NAMALWA (cell line): ENCODE measurements at places on chromosomes 1 and 21.

GRCh38 chr1:179021873-179022272, 3.8 kb upstream of the FAM20B start:
- DNase-seq: no peak

- no peak for DNase-seq
Measured at GRCh38 chr1:29368936-29369932, 132.9 kb downstream of the PTPRU start.

- no peak for DNase-seq
Measured at GRCh38 chr1:22849770-22850169, 122.9 kb downstream of the LACTBL1 start.

DNA sequence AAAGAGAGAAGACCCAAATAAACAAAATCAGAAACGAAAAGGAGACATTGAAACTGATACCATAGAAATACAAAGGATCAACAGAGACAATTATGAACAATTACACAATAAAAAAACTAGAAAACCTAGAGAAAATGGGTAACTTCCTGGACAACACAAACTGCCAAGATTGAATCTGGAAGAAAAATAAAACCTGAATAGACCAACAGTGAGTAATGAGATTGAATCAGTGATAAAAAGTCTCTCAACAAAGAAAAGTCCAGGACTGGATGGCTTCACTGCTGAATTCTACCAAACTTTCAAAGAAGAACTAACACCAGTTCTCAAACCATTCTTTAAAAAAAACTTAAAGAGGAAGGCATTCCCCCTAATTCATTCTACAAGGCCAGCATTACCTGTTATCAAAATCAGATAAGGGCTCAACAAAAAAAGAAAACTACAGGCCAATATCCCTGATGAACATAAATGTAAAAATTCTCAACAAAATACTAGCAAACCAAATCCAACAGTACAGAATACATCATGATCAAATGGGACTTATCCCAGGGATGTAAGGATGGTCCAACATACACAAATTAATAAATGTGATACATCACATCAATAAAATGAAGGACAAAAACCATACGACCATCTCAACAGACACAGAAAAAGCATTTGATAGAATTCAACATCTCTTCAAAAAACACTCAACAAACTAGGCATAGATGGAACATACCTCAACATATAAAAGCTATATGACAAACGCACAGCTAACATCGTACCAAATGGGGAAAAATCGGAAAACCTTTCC, 119.9 kb downstream of the ACBD6 start:
- no peak for DNase-seq

GRCh38 chr21:35057428-35057827, 8.3 kb upstream of the RUNX1 start:
- DNase-seq: no peak

- peak; percentile 12 for DNase-seq
Measured at GRCh38 chr1:200699871-200700270, 30.2 kb upstream of the DDX59 start.

DNA sequence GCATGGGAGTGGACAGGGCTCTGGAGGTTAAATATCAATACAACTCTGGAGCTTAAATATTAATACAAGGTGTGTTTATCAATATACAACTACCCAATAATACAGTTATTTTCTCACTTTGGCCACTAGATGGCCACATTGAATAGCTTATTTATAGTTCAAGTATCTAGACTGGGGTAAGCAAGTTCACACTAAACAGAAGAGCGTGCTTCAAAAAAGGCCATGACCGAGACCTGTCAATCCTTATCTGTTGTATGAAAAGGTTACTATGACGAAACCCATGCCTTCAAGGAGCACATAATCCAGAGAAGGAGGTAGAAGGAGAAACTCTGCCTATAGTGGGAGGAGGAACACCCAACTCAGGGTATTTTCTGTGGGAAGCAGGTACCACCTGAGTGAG, 29.1 kb downstream of the CHML start:
- DNase-seq: peak; percentile 86

DNA sequence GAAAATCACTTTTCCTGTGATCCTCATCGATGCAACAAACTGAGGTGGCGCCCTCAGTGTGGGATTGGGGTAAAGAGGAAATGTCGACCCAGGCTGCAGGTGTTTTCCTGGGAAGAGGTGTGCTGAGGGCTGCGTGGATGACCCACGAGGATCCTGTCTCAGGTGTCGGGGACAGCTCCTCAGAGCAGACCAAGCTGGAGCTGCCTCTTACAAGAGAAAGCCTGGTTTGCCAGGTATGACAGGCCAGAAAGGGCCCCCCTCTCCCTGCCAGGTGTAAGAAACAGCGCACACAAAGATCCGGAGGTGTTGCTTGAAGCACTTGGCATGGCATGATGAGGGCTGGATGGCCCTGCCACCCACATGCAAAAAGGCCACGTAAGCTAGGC, 12.6 kb downstream of the FHAD1 start:
- DNase-seq: no peak

DNA sequence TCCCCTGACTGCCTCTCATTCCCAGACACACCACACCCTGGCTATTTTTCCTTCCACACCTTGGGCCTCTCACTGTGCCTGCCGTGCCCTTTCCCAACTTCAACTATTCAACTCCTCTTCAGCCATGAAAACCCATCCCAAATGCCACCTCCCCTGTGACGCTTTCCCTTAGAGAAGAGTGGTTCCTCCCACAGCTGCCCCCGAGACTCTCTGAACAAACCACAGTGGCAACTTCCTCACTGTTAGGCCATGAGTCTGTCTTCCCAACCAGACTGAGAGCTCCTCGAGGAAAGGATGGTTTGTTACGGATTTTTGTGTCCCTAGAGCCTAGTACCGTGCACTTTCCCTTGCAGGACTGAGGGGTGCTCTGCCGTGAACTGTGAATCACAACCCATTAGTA, 59.2 kb downstream of the LRRN2 start:
- no peak for DNase-seq

GRCh38 chr1:46621930-46622329, 5.3 kb upstream of the MOB3C start:
- DNase-seq: no peak

GRCh38 chr1:67144696-67145095, 9.9 kb upstream of the C1orf141 start:
- peak; percentile 21 for DNase-seq

GRCh38 chr1:212070720-212071302, 35.3 kb downstream of the DTL start:
- DNase-seq: peak; percentile 47

GRCh38 chr1:222167111-222167510, 380.8 kb downstream of the HHIPL2 start:
- peak; percentile 60 for DNase-seq

DNA sequence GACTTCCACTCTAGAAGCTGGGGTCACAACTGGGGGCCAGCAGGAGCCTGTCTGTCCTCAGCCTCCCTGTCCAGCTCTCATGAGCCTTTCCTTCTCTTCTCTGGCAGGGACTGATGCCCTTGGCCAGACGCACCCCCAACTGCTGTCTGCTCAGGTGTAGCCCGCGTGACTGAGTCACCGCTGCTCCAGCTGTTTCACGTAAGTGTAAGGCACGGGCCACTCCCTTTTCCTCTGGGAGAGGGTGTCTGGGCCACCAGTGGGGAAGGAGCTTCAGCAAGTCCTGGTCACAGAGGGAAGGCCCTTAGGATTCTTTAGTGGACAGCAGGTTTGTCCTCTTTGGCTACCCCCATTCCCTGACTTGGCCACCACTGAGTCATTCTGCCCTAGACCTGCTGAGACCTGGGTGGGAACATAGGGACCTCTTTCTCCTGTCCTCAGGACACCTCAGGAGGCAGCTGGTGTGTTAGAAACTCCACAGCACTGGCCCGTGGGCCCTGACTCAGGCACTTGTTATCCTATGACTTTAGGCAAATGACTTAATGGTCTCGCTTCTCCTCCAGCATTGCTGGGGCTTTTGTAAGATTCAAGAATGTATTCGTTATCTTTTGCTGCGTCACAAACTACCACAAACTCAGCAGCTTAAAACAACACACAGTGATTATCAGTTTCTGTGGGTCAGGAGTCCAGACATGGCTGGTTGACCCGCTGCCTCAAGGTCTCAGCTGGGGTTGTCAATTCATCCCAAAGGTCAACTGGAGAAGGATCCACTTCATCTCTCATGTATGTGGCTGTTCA, 64.8 kb downstream of the FAM163A start:
- no peak for DNase-seq

DNA sequence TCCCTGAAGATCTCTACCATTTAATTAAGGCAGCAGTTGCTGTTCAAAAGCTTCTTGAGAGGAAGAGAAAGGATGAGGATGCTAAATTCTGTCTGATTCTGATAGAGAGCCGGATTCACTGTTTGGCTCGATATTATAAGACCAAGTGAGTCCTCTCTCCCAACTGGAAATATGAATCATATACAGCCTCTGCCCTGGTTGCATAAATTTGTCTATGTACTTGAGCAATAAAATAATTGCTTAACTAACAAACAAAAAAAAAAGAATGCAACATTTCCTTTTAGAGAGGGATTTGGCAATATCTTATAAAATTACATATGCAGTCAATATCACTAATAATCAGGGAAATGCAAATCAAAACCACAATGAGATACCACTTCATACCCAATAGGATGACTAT, 26.8 kb downstream of the ALDH9A1 start:
- no peak for DNase-seq

DNA sequence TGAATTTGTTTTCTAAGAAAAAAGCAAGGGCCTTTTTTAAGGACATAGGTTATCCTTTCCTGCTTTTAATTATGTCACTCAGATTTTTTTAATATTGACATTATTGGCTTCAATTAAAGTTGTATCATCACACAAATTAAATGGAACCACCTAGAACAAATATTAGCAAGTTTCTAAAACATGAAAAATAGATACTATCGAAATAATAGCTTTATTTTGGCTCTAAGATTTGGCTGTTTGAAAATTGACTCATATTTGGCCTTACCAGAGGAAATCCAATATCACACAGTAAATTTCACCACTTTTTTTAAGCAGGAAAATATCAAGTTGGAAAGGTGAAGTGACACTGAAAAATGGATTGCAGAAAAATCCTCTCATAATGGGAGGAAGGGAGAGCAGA, 9.2 kb downstream of the DNASE2B start:
- DNase-seq: no peak

GRCh38 chr1:41385398-41386195, 24.4 kb downstream of the FOXO6 start:
- no peak for DNase-seq

- no peak for DNase-seq
Measured at GRCh38 chr1:215890438-215890837, 323.3 kb downstream of the KCTD3 start.

DNA sequence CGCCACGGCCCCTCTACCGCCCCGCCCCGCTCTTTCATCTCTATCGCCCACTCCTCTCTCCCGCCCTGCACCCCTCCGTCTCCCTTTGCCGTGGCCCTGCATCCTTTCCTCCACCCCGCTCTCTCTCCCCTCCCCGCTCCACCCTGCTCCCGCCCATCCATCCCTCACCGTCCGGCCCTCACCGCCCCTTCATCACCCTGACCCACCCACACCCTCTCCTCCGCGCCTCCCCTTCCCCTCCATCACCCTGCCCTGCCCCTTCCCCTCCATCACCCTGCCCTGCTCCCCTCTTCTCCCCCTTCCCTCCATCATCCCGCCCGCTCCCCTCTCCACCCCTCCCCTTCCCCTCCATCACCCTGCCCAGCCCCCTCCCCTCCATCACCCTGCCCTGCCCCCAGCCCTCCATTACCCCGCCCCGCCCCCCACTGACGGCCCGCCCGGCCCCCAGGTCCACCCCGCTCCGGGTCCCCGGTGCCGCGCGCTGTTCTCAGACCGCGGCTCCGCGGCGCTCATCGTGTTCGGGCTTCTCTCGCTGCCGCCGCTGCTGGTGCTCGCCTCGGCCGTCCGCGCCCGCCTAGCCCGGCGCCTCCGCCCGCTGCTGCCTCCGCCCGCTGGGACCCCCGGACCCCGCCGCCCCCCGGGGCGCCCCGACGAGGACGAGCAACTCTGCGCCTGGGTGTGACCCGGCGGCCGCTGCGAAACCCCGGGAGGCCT, 6.2 kb upstream of the ANKRD65 start:
- no peak for DNase-seq

GRCh38 chr1:235093696-235094592, 34.7 kb downstream of the TOMM20 start:
- DNase-seq: peak; percentile 87

GRCh38 chr1:44820328-44821239, 12.3 kb downstream of the BTBD19 start:
- DNase-seq: no peak

- DNase-seq: no peak
Measured at GRCh38 chr1:167524651-167525050, 6.3 kb upstream of the CD247 start.

DNA sequence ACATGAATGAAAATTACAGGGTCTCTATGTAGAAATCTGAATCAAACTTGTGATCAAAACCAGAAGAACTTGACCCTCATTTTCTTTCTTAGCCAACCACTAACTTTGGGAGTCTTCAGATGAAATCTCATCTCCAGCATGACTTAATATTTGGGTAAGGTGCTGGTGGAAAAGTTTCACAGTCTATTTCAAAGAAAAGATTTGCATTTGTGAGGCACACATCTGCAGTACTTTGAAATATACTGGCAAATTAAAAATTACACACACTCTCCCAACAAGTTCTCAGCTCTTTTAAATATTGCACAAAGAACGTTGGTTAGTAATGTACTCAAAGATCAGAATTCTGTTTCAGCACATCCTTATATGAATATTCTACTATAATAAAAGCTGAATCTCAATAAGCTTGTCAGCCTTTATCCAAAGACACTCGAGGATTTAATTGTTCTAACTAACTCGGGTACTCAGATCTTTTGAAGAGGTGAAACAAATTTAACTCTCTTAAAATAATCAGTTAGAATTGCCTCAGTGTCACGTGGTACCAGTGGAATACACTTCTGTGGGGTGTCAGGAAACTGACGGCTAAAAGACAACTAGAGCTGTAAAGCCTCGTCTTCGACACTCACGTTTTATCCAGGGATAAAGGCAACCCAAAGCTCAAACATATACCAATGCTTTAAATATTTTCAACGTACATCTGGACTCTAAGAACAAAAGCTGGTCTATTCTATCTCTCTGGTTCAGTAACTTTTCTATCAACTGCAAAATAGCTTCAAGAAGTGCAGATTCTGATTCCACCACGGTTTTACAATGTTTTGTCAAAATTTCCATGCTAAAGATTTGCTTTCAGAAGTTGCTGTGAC, 19.0 kb downstream of the SAMSN1 start:
- DNase-seq: peak; percentile 29

DNA sequence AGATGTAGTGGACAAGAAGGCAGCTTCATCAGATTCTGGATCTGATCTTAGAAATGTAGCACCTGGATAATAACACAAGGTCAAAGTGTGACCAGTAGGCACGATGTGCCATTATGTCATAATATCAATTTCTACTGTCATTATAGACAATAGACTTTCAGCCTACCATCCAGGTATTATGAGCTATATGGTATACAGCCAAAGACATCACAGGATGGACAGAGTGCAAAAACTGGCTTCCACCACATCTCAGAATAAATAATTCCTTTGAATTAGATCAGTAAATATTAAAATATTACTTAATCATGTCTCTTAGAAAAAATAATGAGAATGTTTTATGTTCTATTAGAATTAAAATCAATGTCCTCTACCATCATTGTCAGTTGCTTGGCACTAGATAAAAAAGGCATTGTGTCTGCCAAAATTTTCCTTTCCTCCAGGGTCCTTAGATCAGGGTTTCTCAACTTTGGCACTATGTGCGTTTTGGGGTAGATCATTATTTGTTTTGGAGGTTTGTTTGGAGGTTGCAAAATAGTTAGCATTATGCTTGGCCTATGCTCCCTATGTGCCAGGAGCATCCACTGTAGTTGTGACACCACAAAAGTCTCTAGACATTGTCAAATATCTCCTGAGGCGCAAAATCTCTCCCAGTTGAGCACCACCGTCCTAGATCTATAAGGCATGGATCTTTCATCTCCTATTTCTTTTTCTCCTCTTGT, 86.7 kb upstream of the NRIP1 start:
- DNase-seq: no peak
